T-helper 2 cell (primary cell): ENCODE measurements at places on chromosomes 16 and 17.

- no peak for DNase-seq
Measured at GRCh38 chr17:21242026-21242697, 11.0 kb downstream of the NATD1 start.

- DNase-seq: no peak
Measured at GRCh38 chr16:84834403-84834772, 14.6 kb downstream of the CRISPLD2 start.

DNA sequence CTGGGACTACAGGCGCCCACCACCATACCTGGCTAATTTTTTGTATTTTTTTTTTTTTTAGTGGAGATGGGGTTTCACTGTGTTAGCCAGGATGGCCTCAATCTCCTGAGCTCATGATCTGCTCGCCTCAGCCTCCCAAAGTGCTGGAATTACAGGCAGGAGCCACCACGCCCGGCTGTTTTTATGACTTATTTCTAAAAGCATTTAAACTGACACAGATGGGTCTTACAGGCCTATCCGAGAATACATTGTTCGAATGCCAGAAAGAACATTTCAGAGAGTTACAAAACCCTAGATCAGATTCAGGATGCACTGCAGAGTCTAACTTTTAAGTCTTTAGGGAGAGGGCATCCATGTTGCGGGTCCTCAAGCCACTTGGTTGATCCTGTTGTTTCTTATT, 234.7 kb upstream of the MAF start:
- DNase-seq: no peak

GRCh38 chr16:14042706-14043105, 28.4 kb upstream of the MRTFB start:
- DNase-seq: no peak

DNA sequence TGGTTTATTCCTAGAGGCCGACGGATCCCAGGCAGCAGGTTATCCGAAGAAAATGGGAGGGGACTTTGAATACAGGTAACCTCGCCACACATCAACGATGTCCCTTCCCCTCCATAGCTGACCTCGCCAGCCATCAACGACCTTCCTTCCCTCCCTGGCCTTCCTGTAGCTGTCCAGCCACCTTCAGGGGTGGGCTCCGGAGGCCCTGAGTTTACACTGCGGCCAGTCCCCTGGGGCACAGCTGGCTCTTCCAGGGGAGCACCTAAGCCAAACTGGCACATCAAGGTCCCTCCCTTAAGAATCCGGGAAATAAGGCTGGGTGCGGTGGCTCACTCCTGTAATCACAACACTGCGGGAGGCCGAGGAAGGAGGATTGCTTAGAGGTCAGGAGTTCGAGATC, 10.1 kb upstream of the RPH3AL start:
- no peak for DNase-seq

- no peak for DNase-seq
Measured at GRCh38 chr17:53979991-53980390, 157.3 kb downstream of the KIF2B start.

DNA sequence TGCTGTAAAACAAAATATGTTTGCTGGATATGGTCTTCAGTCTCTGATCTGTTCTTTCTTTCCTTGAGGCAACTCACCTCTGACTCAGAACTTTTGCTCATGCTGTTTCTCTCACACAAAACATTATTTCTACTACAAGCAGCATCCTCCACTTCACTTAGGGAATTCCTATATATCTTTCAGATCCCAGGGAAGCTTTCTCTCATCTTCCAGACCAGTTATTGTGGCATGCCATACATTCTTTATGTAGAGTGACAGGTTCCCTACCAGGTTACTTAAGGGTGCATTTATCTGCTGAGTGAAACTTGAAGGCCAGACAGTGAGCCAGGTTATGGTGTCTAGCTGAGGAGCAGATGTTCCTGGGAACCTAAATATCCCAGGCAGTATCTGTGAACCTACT, 1226.0 kb downstream of the CDH8 start:
- DNase-seq: no peak

GRCh38 chr17:65472666-65473309, 88.7 kb downstream of the AXIN2 start:
- DNase-seq: no peak

DNA sequence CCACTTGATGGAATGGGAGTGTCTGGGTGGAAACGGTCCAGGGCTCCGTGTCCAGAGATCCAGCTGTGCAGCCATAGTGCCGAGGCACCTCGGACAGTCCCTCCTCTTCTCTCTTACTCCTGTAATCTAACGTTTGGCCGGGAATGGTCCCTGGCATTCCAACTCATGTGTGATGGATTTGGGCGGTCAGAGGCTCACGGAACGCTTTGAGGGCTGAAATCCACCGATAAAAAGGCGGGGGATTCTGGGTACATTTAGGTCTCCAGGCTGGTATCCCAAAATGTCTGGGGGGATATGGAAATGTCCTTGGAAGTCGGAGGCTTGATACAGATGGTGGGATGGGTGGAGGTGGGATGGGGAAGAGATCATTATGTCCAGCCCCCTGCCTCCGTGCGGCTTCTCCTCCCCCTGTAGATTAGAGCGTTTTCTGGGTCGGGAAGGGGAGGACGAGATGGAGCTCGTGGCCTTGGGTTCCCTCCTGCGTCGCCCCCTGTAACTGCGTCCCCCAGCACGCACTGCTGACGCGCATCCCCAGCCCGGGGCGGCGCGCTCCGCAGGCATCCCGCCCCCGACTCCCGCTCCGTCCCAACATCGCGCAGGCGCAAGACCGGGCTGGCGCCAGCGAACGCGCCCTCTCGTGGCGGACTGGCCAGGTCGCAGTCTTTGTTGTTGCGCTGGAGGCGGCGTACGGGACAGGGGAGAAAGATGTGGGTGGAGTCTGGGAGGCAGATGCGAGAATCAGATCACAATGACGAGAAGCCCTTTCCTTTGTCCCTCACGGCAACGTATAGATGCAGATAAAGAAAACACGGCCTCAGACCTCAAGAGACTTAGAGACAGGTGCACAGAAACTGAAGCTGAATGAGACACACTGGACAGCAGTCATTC, 4.5 kb upstream of the SGCA start:
- DNase-seq: peak; percentile 95

GRCh38 chr16:9917691-9918090, 264.5 kb downstream of the GRIN2A start:
- DNase-seq: no peak

- no peak for DNase-seq
Measured at GRCh38 chr17:29671661-29672060, 48.9 kb upstream of the CORO6 start.

GRCh38 chr16:85078226-85078625, 34.0 kb downstream of the CIBAR2 start:
- DNase-seq: no peak

GRCh38 chr17:61828694-61829093, 34.6 kb downstream of the BRIP1 start:
- DNase-seq: no peak

- no peak for DNase-seq
Measured at GRCh38 chr17:15654886-15655561, 29.1 kb downstream of the TRIM16 start.

DNA sequence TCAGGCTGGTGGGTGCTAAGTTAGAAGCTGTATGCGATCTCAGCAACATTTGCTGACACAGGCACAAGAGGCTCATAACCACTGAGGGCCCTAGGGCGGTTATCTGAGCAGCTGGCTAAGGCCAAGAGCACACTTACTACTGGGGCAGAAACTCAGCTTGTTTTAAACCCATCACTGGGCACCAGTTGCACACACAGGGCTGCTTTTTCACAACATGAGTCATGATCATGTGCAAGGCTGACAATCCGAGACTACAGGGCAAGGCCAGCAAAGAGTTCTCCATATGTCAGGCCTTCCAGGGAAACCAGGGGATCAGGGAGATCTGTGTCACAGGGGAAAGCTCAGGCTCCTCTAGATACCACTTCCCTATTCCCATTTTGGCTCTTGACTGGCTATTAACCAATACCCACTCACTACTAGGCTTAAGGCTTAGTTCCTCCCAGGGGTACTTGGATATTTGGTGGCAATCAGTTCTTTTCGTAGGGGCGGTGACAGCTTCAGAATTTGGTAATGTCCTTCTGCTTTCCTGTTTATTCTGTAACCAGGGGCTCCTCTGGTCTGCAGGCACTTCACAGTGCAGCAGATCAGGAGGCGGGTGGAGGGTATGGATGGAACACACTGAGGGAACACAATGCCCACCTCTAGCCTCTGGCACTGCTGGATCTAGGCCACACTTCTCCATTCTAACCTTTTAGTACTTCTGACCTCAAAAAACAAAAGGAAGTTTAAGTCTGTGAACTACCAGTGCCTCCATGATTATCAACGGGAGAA, 44.9 kb upstream of the ERN1 start:
- no peak for DNase-seq

GRCh38 chr16:31094088-31094423, 541 bp downstream of the VKORC1 start:
- no peak for DNase-seq

GRCh38 chr16:68406458-68407152, 41.7 kb downstream of the SMPD3 start:
- no peak for DNase-seq

GRCh38 chr16:74724820-74725549, 24.3 kb upstream of the MLKL start:
- no peak for DNase-seq

GRCh38 chr16:86498671-86499439, 11.5 kb upstream of the FOXF1 start:
- no peak for DNase-seq

DNA sequence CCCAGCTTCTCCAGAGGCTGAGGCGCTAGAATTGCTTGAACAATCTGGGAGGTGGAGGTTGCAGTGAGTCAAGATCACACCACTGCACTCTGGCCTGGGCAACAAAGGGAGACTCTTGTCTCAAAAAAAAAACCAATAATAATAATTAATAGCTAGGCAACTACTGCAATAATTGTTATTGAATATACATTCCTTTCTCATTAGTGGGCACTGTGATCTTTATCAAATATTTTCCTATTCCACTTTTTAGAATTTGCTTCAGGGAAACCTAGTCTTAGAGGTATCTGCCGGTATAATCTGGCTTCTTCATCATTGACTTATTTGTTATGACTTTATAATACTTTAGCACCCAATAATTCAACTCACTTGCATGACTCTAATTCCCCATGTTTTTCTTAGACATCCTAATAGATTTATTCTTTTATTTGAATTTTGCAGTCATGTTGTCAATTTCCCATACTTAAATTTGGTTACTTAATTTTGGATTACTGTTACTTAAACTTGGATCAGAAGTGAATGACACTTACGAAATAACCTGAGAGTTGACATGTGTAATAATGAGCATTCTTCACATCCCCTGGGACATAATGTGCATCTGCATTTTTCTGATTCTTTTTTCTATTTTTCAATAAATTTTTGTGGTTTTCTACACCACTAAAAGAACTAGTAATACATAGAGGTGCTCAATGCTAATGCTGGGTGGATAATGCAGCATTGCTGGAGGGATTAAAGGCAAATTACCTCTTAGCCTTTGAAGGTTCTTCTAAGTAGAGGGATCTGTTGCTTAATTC, 25.0 kb upstream of the KCNJ16 start:
- DNase-seq: no peak

- DNase-seq: no peak
Measured at GRCh38 chr17:70968302-70968701, 799.0 kb downstream of the KCNJ2 start.

DNA sequence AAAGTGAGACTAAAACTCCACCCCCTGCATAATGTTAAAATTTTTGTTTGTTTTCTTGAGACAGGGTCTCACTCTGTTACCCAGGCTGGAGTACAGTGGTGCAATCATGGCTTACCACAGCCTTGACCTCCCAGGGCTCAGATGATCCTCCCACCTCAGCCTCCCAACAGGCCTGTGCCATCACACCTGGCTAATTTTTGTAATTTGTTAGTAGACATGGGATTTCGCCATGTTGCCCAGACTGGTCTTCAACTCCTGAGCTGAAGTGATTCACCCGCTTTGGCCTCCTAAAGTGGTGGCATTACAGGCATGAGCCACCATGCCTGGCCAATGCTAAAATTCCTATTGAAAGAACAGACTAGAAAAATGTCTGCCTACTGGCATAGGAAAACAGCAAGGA, 103.8 kb downstream of the TRIM37 start:
- no peak for DNase-seq
